Activated naive CD4-positive, alpha-beta T cell treated with anti-CD3 and anti-CD28 coated beads, Interleukin-2, amount 50 U/mL, for 72 hours (primary cell): ENCODE measurements at places on chromosomes 13 and 19.

DNA sequence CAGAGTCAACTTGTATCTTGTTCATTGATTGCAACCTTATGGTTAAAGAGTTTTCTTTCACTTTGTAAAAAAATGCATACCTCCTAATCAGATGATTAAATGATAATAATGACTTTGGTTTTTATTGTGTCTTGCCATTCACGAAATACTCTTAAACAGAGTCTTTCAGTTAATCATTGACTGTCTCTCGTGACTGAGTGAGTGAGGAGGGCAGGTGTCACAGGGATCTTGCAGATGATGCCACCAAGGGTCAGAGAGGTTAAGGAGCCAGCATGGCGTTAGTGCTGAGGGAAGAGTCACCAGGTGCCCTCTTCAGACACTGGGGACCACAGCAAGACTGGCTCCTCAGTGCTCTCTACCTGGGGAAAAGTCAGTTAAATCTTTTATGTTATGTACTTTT is 8.0 kb downstream of the GPATCH1 start:
- DNase-seq = no peak

- DNase-seq = no peak
These were observed 48.3 kb upstream of the AKAP11 start for GRCh38 chr13:42223681-42224080.

DNA sequence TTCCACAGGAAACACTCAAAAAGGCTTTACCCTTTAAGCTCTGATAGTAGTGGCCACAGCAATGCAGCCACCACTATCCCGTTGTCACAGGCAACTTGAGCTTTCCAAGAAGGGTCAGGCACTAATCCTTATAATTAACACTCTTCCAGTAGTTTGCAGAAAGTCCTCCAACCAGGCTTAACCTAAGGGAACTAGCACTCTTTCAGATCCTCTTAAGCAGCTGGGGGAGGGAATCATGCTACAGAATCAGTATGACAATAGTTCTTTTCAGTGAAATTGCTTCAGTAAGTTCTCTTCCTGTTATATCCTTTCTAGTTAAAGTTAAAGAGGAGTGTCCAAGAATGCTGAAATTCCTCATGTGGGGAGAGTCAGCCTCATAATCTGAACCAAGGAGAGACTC is 82.2 kb downstream of the TNFSF11 start:
- DNase-seq = no peak

DNA sequence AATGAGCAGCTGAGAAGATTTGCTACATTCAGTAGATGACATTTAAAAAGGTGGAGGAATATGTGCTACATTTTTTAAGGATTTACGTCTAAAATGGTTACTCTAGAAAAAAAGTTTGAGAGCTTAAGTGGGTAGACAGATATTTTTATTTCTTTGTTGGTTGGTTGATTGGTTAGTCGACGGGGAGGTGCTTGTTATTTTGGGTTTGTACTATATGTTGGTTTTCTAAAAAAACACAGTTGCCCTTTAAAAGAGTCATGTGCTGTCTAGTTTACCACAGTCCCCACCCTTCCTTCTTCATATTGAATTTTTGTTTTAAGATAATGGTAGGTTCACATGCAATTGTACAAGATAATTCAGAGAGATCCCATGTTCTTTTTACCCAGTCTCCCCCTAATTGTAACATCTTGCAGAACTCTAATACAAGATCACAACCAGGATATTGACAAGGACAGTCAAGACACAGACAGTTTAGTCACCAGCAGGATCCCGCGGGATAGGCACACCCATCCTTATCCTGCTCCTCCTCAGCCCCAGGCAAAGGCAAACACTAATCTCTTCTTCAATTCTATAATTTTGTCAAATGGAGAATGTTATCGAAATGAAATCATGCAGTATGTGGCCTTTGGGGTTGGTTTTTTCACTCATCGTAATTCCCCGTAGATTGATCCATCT is 171.4 kb downstream of the FOXO1 start:
- DNase-seq = no peak

DNA sequence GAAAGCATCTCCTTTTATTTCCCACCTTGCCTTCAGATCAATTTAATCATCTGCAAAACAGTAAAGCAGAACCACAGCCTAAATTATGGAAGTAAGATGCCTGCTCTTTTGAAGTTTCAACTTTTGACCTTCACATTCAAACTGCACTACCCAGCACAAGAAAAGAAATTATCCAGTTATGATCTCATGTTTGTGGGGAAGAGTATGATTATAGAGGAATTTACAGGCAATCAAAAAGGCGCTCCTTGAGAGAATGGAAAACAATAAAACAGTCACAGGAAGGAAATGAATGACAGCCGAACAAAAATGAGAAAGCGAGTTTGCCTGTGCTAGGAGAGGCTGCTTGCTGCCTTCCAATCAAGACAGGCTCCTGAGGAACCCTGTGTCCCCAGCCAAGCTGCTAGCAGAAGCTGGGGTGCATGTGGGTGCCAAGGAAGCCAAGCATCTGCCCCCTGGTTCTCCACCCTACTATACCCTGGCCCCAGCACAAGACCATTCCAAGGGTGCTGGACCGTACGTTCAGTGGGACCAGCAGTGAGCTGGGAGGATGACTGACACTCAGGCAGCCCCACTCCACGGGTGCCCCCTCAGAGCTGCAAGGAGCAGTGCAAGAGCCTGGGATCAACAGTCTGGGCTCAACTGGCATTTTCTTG is 47.8 kb downstream of the PEPD start:
- no peak for DNase-seq
